NCI-H1930 (cell line): ENCODE measurements at places on chromosomes 11 and 22.

DNA sequence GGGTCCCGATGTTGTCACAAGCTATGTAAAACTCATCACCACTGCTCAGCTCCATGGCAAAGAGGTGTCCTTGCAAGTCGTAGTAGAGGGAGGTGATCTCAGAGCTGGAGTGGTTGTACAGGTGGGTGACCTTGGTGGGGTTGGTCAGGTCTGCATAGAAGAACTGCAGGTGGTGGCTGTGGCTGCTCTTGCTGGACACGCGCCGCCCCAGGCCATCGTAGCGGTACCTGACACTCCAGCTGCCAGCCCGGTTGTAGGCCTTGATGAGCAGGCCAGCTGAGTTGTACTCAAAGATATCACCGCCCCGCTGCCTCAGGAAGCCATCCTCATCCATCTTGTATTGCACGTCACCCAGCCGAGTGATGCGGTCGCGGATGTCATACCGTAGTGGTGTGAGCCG is 94.6 kb upstream of the NARS2 start:
- no peak for DNase-seq

DNA sequence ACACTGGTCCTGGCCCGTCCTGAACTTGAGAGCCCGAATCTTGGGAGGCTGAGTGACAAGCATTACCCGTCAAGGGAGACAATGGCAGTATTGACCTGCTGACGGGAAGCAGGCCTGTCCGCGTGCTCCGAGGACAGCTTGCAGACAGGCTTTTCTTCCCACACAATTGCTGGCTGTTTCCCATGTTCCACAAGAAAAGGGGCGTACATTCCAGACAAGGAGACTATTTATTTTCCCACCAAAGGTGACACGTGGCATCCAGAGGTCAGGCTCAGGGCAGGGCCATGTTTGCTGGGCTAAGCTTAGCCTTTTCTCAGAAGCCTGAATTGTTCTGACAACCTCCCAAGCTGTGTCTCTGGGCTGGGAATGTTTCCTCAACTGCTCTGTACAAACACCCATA is 86.9 kb upstream of the SPON1 start:
- no peak for DNase-seq

- no peak for DNase-seq
Observed at GRCh38 chr11:104320097-104320496, 156.2 kb upstream of the PDGFD start.

GRCh38 chr11:104668797-104669463 is 229.3 kb downstream of the CASP12 start:
- no peak for DNase-seq

GRCh38 chr11:57175478-57175877 is 6.3 kb upstream of the LRRC55 start:
- no peak for DNase-seq

- DNase-seq = no peak
Observed at GRCh38 chr11:132874638-132875037, 657.7 kb downstream of the OPCML start.

DNA sequence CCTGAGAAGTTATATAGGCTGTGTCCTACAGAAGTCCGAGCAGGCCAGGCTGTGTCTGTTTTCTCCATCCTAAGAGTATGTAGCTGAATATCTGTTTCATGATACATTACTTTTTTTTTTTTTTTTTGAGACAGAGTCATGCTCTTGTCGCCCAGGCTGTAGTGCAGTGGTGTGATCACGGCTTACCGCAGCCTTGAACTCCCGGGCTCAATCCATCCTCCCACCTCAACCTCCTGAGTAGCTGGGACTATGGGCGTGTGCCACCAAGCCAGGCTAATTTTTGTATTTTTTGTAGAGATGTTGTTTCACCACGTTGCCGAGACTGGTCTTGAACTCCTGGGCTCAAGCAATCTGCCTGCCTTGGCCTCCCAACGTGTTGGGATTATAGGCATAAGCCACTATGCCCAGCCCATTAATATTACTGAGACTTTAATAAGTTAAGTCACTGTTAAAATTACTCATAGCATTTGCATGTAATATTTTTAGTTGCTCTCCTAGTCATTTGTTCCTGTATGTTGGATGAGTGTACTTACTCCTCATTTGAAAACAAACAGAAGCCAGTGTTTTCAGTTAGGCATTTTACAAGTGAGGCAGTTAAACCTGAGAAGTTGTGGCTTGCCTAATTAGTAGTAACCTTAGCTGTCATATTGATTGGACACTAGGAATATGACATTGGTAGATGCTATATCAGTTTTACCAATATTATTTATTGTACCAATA is 26.1 kb downstream of the DRG1 start:
- DNase-seq = no peak

GRCh38 chr11:6705905-6706535 is 22.9 kb upstream of the MRPL17 start:
- peak; percentile 15 for DNase-seq

DNA sequence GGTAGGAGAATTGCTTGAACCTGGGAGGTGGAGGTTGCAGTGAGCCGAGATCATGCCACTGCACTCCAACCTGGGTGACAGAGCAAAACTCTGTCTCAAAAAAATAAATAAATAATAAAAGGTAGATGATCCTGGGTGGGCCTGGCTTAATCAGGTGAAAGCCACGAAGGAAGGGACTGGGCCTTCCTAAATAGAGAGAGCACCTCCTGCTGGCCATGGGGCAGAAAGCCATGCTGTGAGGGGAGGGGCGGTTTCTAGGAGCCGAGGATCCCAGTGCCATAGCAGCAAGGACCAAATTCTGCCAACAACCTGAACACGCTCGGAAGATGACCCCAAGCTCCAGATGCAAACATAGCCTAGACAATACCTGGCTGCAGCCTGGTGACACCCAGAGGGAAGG is 24.5 kb upstream of the DGKZ start:
- DNase-seq = no peak

DNA sequence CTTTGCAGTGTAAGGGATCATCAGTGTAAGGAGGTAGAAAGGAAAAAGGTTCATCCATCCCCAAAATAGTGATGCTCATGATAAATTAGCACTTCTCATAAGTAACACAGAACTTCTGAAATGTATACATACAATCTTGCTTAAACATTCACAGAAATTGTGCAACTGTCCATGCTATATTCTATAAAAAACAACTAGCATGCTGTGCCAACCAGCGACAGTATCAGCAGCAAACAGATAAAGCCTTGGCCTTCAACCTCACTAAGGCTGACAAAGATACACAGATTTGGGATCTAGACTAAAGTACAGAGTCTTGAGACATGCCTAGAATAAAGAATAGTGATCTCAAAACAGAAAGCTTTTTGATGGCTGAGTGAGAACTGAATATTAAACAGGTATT is 74.1 kb upstream of the CHRM4 start:
- no peak for DNase-seq

DNA sequence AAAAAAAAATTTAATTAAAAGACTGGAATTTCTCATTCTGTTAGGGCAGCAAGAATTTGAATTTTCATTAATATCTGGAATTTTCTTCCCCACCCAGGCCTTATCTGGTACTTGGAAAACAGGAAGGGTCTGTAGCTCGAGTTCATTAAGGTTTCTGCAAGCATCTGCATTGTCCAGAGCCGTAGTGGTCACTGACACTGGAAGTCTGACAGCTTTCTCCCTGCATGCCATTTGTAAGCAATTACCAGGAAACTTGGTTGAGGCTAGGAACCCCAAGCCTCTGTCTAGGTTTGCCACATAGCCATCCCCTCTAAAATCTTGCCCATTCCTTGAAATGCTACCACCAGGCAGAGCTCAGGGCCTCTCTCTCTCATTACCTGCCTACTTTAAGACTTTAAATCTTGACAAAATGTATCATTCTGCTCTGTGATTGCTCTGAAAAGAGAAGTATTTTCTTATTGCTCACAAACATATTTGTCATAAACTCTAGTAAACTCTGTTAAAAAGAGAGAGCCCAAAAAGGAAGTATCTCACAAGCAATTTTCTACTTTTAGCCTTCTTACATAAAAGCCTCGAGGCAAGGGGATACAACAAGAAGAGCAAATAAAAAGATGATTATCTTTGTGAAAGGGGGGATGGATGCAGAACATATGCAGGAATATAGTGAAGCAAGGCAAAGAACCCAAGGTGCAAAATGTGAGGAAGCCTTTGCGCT is 5.5 kb upstream of the PGM2L1 start:
- no peak for DNase-seq

DNA sequence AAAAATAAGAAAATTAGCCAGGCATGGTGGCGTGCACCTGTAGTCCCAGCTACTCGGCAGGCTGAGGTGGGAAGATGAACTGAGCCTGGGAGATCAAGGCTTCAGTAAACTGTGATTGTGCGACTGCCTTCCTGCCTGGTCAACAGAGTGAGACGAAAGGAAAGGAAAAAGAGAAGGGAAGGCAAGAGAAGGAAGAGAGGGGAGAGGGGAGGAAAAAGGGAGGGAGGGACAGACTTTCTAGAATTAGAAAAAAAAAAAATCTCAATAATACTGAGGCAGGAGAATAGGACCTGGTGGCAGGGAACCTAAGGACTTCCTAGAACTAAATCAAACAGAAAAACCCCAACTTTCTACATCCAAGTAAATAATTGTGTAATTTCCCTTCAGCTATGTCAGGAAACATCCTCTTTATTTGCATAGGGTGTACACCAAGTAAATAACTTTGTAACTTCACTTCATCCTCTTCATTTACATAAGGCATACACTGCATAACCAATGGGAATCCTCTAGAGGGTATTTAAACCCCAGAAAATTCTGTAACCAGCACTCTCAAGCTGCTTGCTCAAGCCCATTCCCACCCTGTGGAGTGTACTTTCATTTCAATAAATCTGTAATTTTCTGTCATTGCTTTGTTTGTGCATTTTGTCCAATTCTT is 8.7 kb downstream of the SBF2 start:
- DNase-seq = no peak

DNA sequence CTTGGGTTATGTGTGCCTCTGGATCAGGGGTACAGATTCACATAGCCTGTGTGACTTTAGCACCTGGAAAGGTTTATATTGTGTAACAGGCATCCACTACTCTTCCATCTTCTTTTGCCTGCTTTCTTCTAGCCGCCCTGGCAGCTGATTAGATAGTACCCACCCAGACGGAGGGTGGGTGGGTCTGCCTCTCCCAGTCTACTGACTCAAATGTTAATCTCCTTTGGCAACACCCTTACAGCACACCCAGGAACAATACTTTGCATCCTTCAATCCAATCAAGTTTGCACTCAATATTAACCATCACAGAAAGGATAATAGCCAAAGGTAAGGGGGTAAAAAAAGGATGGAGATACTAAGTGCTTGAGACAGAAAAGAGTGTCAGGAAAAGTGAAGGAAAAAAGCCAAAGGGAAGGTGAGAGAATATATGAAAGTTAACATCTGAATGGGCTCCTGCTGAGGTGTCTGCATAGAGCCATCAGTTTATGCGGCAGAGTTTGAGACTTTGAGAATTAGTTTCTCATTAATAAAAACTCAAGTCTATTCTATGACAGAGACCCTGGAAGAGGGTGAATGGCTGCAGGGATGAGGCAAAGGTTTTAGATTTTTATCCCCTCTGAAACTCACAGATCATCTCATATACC is 2.6 kb upstream of the OR51B6 start:
- DNase-seq = no peak

GRCh38 chr22:28742562-28742962 is 723 bp downstream of the HSCB start:
- no peak for DNase-seq

- no peak for DNase-seq
Observed at GRCh38 chr22:31604746-31605705, 57.0 kb downstream of the PISD start.

DNA sequence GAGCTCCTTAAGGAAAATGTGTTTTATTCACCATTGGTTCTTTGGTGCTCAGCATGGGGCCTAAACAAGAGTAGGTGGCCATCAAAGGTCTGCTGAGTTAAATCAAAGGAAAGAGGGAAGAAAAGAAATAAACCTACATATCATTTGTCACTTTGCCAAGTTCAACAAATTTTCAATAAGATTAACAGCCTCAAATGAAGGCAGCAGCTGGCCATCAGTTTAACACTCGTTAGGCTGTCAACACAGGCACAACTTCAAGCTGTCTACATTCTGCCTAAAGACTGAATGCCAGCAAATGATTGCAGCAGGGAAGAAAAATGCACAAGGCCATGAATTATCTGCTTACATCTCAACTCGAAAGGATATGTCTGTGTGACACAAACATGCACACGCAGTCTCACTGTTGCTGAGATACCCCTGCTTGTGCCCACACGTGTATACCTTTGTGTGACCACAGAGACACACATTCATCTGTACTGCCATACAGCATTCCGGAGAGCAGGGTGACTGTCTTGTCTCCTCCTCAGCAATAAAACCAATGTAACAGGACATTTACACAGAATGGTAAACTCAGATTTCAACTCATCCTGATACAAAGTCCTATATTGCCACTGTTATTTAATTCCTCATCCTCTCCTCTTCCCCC is 40.1 kb downstream of the TRIM66 start:
- DNase-seq = no peak

GRCh38 chr22:20469110-20469868 is 26.3 kb downstream of the KLHL22 start:
- DNase-seq = no peak

DNA sequence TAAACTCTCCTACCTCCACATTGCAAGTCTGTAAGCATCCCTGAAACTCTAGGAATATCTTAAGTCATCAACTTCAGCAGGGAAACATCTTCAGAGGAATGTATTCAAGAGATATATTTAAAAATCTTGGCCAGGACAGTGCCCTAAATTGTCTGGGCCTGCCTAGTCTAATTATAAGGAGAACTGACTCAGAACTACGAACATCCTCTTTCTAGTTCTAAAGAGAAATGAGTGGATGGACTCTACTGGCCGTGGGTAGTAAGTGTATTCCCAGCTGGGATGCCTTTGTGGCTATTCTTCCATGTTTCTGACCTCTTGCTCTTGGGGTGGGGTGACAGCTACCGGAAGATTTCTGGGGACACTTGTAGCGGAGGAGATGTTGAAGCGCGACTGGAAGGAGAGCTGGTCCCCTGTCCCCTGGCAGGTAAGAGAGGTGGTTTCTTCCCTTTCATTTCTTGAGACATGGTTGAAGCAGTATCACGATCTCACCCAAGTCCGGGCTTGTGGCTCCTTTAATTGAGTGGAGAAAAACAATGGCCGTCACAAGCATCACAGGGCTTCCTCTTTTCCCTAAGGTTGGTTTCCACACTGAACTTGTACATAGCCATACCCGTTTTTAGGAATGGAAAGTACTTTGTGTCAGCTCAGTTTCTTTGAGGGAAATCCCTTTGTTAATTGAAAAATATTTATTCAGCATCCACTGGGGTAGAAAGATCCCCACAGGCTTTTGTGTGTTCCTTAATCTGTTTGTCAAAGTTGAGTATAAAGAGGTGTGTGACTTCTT is 97.7 kb upstream of the SORL1-AS1 start:
- no peak for DNase-seq

- DNase-seq = no peak
Observed at GRCh38 chr22:45583504-45583903, 80.8 kb downstream of the FBLN1 start.

GRCh38 chr22:39785232-39785631 is 108.3 kb downstream of the ENTHD1 start:
- no peak for DNase-seq
